ENCODE measurements at places on chromosomes 11 and 22.

DNA sequence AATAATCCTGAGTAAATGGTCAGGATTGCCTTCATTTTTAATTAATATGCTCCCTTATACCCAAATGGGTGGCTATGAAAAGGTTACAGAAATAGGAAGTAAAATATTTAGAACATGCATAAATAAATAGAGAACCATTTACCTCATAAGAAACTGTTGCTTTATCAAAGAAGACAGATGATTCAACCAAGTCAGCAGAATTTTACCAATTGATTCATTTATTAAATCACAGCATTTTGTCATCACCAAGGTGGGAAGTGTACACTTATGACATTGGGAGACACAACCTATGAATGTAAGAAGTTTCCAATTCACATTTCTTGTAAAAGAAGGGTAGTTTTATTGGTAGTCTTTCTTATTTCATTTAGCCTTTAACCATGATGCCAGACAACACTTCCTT is 870.3 kb upstream of the CHORDC1 start:
- no peak for DNase-seq

DNA sequence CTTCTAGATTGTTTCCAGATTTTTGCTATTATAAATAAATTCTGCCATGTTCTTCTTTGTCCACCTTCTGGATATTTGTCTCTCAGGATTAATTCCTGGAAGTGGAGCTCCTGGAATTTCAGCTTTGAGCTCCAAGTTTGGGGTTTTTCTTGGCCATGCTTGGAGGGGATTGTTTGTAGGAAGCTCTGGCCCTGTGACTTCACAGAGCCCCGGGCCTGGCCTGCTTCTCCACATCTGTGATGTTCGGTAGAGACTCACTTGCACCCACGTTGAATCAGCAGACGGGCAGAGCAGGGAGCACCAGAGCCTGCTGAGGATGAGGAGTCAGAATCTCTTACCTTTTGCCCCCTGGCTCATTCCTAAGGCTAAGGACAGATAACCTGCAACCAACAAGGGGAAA is 35.7 kb downstream of the LRRC32 start:
- no peak for DNase-seq

GRCh38 chr11:12200279-12200990 is 90.0 kb downstream of the MICAL2 start:
- no peak for DNase-seq

- no peak for DNase-seq
Observed at GRCh38 chr11:1557904-1558774, 13.9 kb downstream of the DUSP8 start.

DNA sequence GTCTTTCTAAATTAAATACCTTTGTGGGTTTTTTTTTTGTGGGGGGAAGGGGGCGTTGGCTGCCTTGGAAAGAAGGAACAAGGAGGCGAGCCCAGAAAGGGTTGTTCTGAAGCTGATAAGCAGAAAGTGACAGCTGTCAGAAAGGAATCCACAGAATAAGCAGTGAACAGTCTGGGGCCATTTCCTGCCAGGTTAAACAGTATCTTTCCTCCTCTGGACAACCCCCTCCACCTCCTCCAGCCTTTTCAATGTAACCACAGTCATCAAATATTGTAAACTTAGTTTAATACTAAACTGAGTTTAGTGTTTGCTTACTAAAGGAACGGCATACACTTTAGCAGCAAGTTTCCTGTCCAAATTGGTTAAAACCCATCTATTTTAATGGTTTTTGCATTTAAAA is 271.2 kb upstream of the SYN3 start:
- DNase-seq: no peak

DNA sequence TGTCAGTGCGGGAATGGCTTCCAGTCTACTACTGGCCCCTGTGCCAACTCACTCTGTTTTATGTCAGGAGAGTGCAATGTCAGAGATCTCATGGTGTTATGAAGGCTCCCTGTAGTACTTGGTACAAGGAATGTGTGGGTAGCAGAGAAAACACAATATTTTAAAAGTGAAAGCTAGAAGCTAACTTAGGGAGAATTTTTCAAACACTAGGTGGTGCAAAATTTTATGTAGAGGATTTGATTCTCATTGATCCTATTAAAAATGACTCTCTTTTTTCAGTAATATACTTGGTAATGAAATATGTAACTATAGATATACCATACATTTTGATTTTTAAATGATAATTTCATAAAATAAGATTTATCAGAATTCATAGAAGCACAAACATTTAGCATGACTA is 134.7 kb downstream of the JRKL start:
- no peak for DNase-seq

DNA sequence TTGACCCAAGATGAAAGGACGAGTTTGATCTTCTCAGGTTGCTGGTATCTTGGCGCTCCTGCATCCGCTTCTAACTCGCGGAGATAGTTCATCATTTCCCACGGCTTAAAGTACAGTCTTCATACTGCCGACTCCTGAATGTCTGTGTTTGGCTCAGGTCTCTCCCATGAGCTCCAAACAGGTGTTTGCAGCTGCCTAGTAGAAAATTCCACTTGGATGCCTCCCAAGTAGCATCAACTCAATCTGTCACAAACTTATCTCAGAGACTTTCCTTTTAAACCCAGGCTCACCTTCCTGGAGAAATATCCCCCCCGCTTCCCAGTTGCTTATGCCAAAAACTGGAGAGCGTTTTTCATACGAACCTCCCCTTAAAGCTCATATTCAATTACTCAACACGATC is 986.5 kb downstream of the TBC1D22A start:
- no peak for DNase-seq
